ENCODE measurements at places on chromosomes 3 and 15.

GRCh38 chr15:62453981-62454380 lies 288.9 kb upstream of the C2CD4B start:
- DNase-seq: no peak

GRCh38 chr3:153210660-153211059 lies 48.6 kb downstream of the RAP2B start:
- no peak for DNase-seq

- DNase-seq: no peak
These were observed 112.2 kb upstream of the ETV5 start for GRCh38 chr3:186220911-186221645.

DNA sequence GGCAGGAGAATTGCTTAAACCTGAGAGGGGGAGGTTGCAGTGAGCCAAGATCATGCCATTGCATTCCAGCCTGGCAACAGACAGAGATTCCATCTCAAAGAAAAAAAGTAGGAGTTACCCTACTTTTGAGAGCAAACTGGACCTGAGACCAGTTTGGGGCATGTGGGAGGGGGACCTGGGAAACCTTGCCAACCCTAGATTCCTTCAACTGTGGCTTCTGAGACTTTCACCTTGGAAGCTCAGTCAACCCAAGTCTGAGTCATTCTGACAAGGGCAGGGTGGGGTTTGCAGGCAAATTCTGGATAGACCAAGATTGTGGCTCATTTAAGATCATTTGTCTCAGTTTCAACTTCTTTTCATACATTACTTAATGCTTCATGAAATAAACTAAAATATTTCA lies 23.8 kb upstream of the SIAH2 start:
- DNase-seq: peak; percentile 43

GRCh38 chr15:31402511-31403056 lies 75.9 kb downstream of the KLF13 start:
- DNase-seq: no peak

Measured in stimulated activated CD4-positive, alpha-beta T cell treated with anti-CD3 and anti-CD28 coated beads, Interleukin-2, amount 100 ng/mL, for 24 hours (primary cell).